NCI-H526 (cell line): ENCODE measurements at places on chromosomes 4 and X.
A peak's percentile ranks its signal among the peaks of the same experiment; 100 is the strongest.

DNA sequence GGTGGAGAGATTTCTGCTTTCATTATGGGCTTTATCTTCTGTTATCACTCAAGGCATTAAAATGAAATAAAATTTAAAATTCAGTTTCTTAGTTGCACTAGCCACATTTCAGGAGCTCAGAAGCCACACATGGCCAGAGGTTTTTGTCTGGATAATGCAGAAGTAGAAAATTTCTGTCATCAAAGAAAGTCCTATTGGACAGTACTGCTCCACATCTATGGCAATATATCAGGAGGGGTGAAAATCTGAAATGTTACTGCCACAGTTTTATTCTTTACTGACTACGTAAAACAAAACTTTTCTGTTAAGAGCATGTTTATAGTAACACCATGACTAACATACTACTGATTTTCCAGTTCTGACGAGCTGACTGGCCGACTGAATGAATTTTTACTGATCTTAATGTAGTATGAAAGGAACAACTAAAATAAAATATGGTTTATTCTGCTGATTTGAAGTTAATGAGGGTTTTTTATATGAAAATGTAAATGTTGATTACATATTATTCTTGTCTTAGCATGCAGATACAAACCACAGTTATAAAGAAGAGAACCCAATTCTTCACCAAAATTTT lies 264.0 kb upstream of the HAND2 start:
- no peak for DNase-seq

- DNase-seq, result no peak
Measured at GRCh38 chrX:131445955-131446354, 97.9 kb upstream of the OR13H1 start.

DNA sequence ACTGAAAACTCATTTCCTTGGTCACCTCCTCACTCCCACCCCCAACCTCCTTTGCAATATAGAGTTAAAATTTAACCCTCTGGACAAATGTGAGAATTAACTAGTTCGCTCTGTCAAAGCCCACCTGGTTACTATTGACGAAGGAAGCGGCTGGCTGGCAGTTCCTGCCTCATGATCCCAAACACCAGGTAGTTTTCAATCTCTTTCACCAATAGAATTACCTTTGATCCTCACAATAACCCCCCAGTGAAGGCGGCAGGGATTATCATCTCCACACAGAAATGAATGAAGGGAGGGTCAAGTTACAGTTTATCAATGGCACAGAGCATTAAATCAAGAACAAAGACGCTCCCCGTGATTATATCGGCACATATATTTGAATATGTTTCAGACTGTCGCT lies 65.7 kb upstream of the TTC29 start:
- no peak for DNase-seq

DNA sequence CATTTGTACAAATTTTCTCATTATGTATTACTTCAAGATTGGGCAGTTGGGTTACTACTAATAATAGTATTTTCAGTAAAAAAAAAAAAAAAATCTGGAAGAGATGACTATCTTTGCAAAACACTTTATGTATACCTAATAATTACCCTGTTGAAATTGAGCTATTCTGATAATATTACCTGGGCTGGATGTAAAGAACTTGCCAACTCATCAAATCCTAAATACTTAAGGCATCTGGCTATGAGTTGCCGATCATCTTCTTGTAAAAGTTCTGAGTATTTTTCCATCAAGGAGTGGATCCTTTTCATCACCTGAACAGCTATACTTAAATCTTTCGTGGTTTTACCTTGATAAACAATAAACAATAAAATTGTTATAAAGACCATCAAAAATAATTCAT lies 42.7 kb downstream of the DDX60 start:
- DNase-seq, result no peak

DNA sequence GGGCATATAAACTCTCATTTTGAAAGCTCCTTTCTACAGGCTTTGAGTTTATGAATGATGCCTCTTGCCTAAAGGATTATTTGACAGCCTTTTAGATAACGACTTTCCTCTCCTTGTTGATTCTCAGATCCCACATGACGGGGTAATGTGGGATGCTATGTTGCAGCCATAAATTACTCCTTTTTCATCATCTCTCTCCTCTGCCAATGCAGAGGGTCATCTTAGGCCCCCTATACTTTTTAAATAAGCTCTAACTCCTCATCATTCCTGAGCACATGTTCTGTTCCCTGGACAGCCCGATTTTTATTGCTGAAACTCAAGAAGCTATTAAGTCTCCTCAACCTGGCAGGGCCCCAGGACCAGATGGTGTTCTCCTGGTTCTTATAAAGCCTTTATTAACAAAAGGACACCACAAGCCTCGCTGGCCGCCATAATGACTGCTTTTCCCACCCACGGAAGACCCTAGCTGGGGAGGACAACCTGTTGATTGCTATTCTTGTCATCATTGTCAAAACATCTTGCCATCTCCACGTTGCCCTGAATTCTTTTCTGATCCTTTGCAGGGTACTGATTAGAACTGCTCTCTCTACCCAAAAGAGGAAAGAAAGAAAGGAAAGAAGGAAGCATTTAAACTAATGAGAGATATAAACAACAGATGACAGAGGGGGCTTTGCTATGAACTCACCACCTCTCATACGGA lies 150.7 kb downstream of the DHX15 start:
- no peak for DNase-seq

- DNase-seq, result no peak
Measured at GRCh38 chr4:89204624-89205023, 93.3 kb downstream of the TIGD2 start.

- no peak for DNase-seq
Measured at GRCh38 chr4:158268553-158268952, 58.3 kb downstream of the TMEM144 start.

DNA sequence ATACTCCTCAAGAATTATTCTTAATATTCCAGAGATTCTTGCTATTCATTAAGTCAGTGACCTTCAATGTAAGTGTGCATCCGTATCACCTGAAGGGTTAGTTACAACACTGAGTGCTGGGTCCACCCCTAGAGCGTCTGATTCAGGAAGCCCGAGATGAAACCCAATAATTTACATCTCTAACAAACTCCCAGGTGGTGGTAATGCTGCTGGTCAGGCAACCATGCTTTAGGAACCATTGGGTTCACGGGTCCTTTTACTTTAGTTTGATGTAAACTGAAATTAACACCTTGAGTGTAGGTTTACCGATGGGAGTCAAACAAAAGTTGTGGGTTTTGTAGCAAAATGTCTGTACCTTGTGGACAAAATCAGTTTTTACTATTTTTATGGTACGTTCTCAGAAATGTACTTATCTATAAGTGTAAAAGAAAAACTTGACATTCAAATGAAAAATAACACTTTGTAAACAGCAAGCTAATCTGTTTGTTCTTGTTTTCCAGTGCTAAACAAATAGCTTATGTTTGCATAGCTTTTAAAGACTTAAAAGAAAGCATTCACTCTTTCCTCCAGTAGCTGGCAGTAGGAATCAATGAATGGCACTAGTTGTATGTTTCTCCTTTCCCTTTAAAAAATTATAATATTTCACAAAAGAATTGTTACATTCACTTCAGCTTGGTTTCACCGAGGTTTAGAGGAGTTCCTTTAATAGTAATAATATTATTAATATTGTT lies 32.7 kb downstream of the ACE2 start:
- DNase-seq, result peak; percentile 79

DNA sequence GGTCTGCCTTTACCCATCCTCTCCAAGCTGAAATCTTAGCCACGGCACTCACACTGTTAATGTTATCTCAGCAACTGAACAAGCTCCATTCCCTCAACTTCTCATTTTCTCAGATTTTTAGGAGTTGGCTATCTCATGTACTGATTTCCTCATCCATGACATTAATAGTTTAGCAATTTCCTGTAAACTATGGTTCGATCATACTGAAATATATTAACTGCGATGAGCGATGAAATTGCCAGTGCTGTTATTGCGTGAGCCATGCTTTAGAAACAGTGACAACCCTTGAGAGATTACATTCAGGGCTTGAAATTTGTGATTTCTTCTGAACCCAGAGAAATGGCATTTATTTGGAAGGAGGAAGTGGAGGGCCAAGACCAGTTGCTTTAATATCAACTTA lies 223.7 kb downstream of the GPAT3 start:
- no peak for DNase-seq

DNA sequence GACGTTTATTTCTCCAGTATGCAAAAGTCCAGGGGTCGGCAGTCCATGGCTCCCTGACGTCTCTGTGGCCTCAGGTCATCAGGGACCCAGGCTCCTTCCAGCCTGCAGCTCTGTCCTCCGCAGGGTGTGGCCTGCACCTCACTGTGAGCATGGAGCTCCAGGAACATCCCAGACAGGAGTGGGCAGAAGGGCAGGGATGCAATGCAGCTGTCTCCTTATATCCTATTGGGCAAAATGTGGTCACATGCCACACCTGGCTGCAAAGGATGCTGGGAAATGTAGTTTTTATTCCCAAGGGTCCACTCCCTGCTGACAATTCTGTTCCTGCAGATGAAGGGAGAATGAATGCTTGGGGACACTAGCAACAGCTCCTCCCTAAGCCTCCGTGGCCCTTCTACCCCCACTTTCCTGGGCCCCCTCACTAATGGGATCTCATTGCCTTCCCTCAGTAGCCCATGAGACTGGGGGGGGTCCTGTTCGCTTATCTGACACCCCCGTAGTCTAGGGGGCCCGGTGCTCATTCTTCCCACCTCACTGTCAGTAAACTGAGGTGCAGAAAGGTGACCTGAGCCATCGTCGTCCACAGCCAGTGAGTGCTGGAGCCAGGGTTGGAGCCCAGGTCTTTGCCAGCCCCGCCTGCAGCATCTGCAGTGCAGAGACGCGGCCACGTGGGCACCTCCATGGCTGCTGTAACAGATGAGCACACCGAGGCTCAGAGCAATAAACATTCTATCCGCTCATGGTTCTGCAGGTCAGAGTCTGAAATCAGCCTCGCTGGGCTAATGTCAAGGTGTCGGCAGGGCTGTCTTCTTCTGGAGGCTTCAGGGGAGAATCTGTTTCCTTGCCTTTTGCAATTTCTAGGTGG lies 5.9 kb upstream of the GRPEL1 start:
- peak; percentile 71 for DNase-seq

- no peak for DNase-seq
Measured at GRCh38 chr4:68348577-68348976, 1.3 kb downstream of the YTHDC1 start.

GRCh38 chr4:56681158-56681852 lies at the start of gene HOPX:
Gene HOPX, minus strand, starts transcription at chr4:56681296. Its CDS starts 23,480 bp downstream, at chr4:56657816.
- DNase-seq, result peak; percentile 13

GRCh38 chr4:103429283-103429682 lies 231.1 kb upstream of the CENPE start:
- no peak for DNase-seq

DNA sequence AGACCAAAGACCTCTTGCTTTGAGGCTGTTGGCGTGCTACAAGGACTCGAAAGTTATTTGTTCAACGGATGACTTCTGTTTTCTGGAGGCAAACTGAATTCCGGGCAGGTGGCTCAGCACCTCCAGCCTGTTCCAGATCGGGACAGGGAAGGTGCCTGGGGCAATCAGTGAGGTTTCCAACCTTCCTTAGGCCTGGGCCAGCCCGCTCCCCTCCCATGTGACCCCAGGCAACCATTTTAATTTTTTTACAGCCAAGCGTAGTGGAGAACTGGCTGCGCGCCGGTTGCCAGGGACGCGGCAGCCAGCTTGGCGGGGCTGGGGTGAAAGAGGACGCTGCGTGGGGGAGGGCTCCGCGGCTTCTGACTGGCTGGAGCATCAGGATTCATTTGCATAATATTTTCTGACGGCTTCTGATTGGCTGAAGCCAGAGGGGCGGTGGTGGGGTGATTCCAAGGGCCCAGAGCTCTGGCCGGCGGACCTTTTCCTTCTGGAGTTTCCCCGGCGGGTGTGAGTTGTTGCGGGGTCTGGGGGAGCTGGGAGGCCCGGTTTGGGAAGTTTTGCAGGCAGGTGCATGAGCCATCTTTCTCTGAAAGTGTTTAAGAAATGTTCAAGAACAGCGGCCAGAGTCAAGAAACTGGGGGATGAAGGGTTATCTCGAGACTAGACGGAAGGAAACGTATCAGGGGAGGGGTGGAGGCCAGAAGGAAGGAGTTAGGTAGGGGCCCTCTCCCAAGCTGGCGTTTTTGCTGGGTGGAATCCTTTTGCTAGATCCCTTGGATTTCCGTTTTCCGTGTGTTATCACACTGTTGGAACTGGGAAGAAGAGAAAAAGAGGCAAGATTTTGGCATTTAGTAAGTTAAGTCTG lies at the start of gene MID1IP1:
MID1IP1 (plus strand) TSS at position 479 of the 865 bp plus-strand sequence. CDS start 3,488 bp downstream, outside the sequence.
- peak; percentile 91 for DNase-seq

DNA sequence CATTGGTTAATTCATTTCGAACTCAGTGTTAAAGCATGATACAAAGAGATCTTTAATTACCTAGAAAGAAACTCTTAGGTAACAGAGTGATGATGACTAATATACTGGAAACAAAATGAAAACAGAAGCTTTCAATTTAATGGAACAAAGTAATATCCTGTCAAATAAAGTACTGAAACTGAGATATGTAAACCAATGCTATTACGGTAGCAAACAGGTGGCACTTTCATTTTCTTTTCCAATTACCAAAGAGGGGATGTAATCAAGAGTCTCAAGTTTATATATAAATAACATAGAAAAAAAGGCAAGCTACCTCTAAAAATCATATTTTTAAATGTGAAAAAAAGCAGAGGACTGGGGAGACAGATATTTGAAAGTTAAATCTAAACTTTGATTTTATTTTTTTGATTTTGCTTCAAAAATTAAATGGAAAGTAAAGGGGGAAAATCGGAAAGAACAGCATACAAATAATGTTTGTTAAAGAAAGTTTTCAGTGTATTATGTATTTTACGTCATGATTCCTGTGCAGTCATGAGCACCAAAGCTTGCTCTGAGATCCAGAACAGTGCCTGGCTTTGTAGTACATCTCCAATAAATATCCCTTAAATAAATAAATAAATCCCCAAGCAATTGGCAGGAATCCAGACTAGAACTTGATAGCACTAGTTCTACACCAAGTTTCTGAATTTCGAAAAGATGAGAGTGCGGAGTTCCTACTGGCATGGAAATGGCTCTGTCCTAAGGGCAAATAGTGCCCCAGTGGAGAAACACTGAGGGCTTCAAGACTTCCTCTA lies 25.0 kb upstream of the RAPGEF2 start:
- DNase-seq, result no peak

DNA sequence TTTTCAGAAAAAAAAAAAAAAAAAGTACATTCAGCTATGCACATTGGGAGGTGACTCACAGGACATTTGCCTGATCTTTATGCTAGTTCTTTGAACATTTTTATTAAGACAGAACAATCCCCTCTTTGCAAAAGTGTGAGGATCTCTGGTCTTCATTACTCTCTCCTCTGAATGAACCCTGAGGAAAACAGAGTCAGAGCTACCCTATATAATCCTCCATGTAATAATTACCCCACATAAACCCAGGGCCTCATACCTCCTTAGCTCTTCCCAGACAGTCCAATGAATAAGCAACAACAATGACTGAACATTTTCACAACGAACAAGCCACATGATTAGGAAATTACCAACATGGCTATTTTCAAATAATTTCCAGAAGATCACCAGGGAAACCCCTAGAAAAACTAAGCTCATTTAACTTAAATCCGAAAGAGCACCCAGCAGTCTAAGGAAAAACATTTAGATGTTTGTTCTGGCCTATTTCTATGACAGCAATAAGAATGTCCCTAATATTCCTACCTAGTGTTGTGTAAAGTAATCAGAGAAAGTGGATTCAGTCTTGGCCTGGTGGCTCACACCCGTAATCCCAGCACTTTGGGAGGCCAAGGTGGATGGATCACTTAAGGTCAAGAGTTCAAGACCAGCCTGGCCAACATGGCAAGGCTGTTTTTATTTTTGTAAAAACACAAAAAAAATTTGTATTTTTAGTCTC lies 37.8 kb downstream of the TBC1D9 start:
- DNase-seq, result no peak
